NCI-H187 (cell line): ENCODE measurements at places on chromosomes 1 and 21.

DNA sequence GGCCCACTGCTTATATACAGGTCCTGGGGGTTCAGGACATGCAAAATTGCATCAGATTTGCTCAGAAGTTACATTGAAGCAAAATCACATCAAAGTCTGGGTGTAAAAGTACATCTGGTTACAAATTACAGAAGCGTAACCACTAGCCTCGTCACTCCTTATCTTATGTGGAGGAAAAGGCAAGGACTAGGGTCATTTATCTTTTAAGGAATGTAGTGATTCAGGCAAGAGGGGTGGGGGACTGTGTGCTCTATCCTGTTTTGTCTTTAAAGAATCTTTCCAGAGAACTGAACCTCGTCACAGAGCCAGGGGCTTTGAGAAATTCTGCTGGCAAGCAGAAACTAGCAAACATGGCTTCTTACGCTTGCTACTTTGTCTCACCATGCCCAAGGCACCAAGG is 61.1 kb upstream of the RAB4A start:
- no peak for DNase-seq

GRCh38 chr1:203677771-203678170 is 51.1 kb downstream of the ATP2B4 start:
- no peak for DNase-seq

GRCh38 chr1:52842643-52843310 is at the start of gene ZYG11A:
Gene ZYG11A, plus strand, starts transcription at chr1:52842760. Its CDS starts 124 bp downstream, at chr1:52842884.
- peak; percentile 11 for DNase-seq

GRCh38 chr1:154595621-154596020 is 12.4 kb downstream of the ADAR start:
- DNase-seq = no peak

- DNase-seq = no peak
Observed at GRCh38 chr1:153127296-153127695, 14.0 kb upstream of the SPRR2F start.

DNA sequence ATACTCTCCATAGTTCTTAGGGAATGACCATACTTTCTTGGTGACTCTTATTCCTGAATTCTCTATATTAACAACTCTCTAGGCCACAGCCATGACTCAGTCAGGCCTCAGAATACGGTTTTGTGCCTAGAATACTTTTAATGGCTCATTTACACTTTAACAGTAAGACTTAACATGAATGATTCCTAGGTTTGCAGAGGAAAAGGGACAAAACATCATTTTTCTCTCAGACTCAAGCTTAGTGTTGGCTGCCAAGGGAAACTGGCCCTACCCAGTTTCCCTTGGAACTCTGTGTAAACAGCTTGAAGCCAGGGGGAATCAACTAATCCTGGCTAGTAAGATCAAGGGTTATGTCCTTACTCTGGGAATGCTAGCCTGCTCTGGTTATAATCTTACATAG is 164.9 kb upstream of the PKN2 start:
- no peak for DNase-seq

DNA sequence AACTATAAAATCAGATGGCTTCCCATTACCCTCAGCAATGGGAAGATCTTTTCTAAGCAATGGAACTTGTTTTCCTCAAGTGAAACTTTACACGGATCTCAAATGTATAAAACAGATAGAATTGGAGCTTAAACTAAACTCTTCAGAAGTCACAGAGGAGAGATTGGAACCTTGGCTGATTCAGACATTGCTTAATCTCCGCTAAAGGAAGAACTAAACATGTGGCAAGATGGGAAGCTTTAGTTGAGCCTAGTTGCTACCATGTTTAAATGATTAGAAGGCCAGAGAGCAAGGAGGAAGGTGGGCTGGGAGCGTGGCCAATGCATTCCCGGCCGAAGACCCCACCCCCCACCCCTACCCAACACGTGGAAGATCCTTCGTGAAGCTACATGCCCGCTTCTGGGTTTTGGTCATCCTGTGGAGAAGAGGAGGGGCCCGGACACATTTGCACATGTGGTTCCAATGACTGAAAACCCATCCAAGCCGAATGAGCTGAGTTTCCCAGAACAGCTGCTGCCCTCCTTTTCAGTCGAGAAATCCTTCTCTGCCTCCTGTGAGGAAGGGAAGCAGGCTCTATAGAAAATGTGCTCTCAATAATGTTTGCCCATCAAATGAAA is 164.3 kb downstream of the MIS18A start:
- DNase-seq = no peak

GRCh38 chr1:85894651-85895050 is 186.4 kb upstream of the ZNHIT6 start:
- no peak for DNase-seq

- no peak for DNase-seq
Observed at GRCh38 chr1:40414331-40414730, 35.9 kb upstream of the ZFP69B start.

GRCh38 chr1:225437710-225438437 is 10.0 kb upstream of the LBR start:
- no peak for DNase-seq

DNA sequence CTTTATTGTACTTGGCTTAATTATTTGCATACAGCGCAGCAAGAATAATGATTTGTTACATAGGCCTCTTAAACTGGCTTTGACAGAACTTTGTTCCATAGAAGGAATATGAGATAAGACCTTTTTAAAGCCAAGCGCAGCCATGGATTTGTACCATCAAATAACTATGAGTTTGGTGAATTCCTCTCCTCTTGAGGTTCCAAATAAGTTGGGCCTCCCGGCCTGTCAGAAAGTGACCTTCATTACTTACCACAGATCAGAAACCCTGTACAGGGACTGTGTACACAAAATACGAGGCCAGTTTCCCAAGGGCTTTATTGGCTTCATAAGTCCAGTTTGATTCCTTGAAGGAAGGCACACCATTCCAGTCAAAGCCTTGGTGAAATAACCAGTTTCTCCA is 21.8 kb upstream of the HSD3B1 start:
- no peak for DNase-seq

- no peak for DNase-seq
Observed at GRCh38 chr1:236821091-236821627, 26.1 kb downstream of the MTR start.

- no peak for DNase-seq
Observed at GRCh38 chr1:83497563-83497962, 501.4 kb downstream of the TTLL7 start.

DNA sequence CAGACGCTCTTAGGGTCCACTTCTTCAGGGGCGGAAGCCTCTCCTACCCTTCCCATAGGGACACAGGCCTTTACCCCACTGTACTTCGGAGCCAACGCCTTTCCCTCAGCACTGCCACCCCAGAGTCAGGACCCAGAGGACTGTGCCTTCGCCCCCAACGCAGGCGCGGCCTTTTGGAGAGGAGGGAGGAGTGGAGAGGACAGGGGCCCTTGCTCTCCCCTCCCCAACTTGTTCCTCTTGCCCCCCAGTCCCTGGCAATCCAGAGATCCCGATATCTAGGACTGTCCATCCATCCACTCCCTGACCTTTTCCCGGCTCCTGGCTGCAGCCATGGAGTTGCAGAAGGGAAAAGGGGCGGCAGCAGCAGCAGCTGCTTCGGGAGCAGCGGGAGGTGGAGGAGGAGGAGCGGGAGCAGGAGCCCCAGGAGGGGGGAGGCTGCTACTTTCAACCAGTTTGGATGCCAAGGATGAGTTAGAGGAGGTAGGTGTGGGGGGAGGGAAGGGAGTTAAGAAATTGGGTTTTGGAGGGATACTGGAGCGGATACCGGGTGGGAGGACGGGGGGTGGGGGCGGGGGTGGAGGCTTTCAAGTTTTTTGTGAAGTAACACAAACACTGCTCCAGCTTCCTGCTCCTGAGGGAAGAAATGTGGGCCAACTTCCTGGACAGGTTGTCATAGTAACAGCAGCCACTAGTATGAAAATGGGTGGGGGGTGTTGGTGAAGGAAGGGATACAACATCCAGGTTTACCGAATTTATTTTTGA is 636 bp downstream of the INTS3 start:
- peak; percentile 66 for DNase-seq

DNA sequence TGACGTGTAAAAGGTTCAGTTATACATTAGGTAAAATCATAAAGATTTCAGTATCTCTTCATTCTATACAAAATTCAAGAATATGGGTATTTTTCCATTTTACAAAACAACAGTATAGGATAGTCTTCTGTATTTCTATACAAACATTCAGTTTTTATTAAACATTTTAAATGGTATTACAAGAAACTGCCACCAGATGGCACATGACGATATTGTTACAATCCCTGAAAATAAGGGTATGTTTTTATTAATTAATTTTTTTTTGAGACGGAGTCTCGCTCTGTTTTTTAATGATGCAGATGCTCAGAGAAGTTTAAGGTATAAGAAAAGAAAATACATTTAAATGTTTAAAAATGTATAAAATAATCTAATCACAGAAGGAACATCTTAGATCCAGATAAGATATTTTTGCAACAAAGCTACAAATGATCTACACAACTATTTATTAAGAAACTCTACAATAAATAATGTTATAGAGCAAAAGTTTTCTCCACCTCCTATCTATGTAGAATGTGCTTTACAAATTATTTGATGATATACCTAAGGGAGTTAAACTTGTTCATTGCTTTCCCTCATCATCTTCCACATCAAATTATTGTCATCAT is 23.5 kb upstream of the RSBN1 start:
- DNase-seq = no peak

DNA sequence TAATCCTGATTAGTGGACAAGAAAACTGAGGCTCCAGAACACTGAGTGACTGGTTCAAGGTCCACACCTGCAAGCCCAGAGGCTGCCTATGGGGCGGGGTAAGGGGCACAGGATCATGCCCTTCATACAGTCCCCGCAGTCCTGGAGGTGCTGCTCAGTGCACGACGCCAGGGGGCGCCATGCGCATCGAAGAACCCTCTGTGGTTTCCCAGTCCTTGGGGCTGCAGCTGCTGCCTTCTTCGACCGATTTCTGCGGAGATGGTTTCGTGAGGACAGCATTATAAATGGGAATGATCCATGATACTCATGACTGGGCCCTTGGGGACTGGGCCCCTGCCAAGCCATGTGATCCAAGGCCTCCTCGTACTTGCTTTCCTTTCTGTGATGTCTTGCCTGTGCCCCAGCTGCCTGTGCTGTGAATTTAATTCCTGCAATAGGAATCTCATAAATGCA is 37.1 kb upstream of the ARHGEF10L start:
- DNase-seq = peak; percentile 80

DNA sequence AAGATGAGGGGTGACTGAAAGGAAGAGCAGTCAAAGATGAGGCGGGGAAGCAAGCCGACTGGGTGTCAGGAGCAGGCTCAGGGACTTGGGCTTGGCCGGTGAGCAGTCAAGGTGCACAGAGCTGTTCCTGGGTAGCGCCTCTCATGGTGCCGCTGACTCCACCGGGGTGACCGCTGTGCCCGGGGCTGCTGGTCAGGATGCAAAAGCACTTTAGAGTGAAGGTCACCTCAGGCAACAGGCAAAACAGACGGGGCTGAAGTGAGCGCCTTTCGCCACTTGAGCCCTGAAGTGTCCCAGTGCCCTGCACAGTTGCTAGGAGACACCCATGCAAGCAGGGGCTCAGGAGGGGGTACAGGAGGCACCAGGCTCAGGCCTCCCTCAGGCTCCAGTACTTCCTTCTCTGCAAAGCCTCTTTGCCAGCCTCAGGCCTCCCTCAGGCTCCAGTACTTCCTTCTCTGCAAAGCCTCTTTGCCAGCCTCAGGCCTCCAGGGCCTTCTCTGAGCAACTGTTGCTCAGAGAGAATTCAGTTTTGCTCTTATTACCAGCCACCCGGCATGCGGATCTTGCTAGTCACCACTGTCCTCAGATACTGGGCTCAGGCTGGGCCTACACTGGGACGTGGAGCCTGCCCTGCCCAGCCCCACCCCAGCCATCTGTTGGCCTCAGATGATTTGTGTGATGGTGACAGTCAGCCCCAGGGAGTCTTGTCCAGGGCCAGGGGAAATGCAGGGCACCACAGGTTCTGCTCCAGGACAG is 99.7 kb upstream of the IRF2BP2 start:
- DNase-seq = no peak

- no peak for DNase-seq
Observed at GRCh38 chr1:162384601-162385279, 3.2 kb downstream of the C1orf226 start.

- DNase-seq = no peak
Observed at GRCh38 chr21:43734131-43734927, 15.4 kb downstream of the PDXK start.

DNA sequence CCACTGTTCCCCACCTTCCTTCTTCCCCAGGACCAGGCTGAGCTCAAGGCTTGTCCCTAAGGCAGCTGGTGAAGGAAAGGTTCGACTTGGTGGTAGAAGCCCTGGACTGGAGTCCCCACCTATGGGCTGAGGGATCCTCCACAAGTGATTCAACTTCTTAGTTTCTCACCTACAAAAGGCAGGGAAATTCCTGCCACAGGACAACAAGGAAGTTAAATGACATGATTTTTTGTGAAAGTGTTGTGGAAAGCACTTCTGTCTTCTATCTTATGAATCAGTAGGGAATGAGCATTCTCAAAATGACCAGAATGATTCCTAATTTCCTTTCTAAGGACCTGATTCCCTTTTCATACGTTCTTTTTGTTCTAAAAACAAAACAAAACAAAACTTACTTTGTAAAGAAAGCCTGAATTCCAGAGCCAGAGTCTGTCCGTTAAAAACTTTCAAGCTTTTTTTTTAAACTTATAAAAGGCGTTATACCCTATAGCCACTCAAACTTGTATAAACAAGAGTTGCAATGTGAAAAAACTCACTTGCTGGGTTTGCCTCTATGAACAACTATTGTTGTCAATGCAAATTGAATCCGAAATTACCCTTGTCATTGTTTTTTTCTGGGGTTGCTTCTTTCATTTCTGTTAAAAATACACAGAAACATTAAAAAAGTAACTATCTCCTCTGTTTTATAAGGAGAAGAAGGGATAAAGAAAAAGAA is 12.2 kb downstream of the KCNJ15 start:
- no peak for DNase-seq

DNA sequence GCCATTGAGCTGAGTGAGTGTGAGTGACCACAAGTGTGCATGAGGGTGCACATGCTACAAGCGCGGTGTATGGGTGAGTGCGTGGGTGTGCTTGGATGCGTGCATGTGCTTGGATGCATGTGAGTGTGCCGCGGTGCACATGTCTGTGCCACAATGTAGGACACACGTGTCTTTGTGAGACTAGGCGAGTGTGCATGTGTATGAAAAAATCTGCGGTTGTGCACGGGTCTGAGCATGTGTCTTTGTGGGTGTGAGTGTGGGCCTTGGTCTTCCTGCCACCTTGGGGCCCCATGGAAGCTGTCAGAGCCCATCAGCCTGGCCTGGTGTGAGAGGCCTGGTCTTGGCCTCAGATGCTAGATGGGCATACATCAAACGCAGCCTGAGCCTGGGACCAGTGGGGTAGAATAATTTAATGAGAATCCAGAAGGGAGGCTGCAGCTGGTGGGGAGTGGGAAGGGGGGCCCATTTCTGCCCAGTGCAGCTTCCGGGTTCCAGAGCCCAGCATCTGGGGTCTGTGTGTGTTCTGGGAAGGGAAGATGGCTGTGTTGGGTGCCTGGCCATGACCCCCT is 103.9 kb upstream of the SLC2A1 start:
- DNase-seq = no peak

GRCh38 chr1:21324368-21325141 is 34.3 kb upstream of the ECE1 start:
- DNase-seq = no peak

GRCh38 chr1:12577020-12577419 is 41.0 kb downstream of the DHRS3 start:
- DNase-seq = no peak

GRCh38 chr21:41115851-41116250 is 52.1 kb upstream of the BACE2 start:
- no peak for DNase-seq

- DNase-seq = no peak
Observed at GRCh38 chr1:59183749-59184317, 113.1 kb upstream of the FGGY start.
